CD4-positive, alpha-beta T cell (primary cell): ENCODE measurements at places on chromosomes 12 and 14.

DNA sequence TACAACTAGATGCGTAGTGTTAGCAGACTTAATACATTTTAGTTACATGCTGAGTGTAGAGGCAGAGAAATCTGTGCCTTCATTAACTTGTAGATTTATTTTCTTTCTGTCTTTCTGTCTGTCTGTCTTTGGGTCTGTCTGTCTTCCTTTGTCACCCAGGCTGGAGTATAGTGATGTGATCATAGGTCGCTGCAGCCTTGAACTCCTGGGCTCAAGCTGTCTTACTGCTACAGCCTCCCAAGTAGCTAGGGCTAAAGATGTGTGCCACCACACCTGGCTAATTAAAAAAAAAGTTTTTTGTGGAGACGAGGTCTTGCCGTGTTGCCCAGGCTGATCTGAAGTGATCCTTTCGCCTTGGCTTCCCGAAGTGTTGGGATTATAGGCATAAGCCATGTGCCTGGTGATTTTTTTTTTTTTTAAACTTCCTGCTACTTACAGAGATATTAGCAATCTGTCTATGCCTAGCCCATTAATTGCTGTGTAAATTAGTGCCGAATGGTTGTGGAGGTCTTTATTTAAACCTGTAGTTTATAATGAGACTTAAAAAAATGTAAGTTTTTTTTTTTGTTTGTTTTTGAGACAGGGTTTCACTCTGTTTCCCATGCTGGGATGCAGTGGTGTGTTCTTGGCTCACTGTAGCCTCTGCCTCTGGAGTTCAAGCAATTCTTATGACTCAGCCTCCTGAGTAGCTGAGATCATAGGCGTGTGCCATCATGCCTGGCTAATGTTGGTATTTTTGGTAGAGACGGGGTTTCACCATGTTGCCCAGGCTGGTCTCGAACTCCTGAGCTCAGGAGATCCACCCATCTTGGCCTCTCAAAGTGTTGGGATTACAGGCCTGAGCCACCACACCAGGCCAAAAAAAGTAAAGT lies 22.8 kb downstream of the ERC1 start:
- DNase-seq, result no peak

DNA sequence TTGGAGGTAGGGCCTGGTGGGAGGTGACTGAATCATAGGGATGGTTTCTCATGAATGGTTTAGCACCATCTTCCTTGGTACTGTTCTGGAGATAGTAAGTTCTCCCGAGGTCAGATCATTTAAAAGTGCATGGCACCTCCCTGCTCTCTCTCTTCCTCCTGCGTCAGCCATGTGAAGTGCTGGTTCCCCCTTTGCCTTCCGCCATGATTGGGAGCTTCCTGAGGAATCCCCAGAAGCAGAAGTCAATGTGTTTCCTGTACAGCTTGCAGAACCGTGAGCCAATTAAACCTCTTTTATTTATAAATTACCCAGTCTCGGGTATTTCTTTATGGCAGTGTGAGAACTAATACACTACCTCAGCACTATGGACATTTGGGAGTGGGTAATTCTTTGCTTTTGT lies 4.8 kb upstream of the LGMN start:
- no peak for DNase-seq

DNA sequence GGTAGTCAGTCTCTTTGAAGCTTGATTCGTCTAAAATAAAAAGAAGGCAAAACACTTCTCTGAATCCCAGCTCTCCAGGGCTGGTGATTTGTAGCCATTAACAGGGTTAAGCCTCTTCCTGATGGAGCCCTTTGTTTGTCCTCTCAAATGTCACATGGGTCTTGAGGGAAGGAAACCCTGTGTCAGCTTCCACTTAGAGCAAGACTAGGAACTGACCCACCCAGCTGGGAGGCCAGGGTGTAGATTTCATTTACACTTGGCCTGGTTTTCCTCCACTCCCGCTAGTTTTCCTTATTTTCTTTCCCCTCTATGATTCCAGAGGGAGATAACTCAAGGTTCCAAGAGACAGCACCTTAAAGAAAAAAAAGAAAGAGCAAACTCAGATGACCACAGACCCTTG lies 230.5 kb upstream of the EGLN3 start:
- DNase-seq, result no peak

- DNase-seq, result no peak
Observed at GRCh38 chr12:114678028-114678427, 5.9 kb downstream of the TBX3 start.

- DNase-seq, result no peak
Observed at GRCh38 chr12:124680863-124681778, 113.7 kb upstream of the NCOR2 start.

GRCh38 chr12:102958073-102958829 lies 777 bp downstream of the ASCL1 start:
- no peak for DNase-seq

- DNase-seq, result no peak
Observed at GRCh38 chr12:107417004-107417403, 268.6 kb upstream of the PWP1 start.

DNA sequence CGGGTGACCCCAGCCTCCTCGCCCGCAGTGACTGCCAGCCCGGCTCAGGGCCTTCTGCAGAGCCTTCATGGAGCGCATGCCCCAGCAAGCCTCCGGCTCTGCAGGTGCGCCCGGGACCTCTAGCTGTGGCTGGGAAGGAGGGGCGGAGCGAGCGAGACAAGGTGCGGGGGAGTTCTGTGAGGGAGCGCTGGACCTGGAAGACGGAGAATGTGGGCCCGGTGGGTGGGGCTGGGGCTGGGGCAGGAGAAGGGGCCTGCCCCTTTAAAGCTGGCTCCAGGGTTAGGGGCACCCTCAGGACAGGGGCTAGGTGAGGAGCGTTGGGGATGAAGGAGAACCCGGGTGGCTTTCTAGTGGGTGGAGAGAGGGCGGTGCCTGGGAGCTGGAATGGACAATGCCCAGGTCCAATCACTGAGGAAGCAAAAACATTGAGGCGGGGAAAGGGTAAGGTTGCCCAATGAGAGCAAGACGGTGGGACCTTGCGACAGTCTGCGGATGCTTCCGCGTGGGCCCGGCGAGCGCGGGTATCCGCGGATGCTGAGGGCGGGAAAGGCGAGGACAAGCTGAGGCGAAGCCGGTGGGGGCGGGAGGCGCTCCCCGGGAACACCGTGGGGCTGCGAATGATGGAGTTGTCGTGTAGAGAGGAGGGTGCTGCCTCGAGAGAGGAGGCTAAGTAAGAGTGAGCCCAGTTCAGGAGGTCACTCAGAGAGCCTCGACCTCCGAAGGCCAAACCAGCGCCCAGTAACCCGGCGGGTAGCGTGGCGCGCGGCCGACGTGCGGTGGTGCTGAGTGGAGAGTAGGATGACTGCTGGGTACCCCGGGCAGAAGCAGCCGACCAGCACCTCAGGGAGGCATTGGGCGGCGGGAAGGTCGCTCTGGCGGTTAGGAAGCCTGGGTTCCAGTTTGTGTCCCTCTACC lies at the start of gene GLS2:
GLS2 (minus strand) TSS at position 121 of the 915 bp plus-strand sequence; CDS start at position 78, 43 bp downstream.
- DNase-seq, result peak; percentile 69

DNA sequence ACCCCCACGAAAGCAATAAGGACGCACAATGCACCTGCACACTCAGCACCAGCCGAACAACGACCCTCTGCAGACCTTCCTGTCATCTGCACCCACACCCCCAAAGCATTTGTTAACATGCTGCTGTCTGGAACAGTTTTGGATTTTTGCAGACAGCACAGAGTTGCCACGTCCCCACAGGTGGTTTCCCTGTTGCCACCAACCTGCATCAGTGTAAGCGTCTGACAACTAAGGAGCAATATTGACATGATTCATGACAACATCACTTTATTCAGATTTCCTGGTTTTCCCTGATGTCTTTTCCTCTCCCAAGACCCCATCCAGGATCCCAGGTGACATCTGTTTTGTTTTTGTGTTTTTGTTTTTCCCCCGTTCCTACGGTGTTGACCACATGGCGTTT lies 150.7 kb upstream of the C14orf180 start:
- no peak for DNase-seq

GRCh38 chr14:90644882-90645281 lies 171.3 kb downstream of the TTC7B start:
- DNase-seq, result no peak

DNA sequence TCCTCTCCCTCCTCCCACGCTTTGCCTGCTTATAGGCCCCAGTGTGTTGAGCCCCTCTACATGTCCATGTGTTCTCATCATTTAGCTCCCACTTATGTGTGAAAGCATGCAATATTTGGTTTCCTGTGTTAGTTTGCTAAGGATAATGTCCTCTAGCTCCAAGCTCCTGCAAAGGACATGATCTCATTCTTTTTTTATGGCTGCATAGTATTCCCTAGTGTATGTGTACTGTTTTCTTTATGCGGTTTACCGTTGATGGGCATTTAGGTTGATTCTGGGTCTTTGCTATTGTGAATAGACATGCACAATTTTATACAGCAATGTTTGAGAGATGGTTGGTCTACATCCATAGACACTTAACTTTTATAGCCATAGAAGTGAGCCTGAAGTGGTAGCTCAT lies 5.1 kb downstream of the RESF1 start:
- DNase-seq, result no peak

DNA sequence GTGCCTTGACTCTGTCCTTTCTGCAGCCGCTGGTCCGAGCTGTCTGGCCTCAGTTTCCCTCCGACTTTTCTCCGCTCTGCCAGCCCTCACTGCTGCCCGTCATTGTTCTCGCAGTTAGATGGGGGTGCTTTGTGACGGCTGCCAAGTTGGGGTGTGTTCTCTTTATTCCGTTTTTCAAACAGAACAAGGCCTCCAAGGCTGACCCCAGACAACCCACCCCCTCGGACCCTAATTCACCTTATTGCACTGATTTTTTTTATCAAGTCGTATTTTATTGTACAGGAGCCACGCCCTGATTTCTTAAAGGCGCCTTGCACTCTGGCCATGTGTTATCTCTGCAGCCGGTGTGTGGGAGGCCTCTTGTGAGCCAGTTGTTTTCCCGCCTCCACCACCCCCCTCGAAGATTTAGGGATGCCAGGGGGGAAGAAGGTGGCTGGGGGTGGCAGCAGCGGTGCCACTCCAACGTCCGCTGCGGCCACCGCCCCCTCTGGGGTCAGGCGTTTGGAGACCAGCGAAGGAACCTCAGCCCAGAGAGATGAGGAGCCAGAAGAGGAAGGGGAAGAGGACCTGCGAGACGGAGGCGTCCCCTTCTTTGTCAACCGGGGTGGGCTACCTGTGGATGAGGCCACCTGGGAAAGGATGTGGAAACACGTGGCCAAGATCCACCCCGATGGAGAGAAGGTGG lies 1.3 kb downstream of the VASH1 start:
- no peak for DNase-seq

- DNase-seq, result no peak
Observed at GRCh38 chr14:66109426-66109825, 376.7 kb upstream of the CCDC196 start.
